Fibroblast of skin of abdomen (primary cell): ENCODE measurements at places on chromosomes 12 and 14.

DNA sequence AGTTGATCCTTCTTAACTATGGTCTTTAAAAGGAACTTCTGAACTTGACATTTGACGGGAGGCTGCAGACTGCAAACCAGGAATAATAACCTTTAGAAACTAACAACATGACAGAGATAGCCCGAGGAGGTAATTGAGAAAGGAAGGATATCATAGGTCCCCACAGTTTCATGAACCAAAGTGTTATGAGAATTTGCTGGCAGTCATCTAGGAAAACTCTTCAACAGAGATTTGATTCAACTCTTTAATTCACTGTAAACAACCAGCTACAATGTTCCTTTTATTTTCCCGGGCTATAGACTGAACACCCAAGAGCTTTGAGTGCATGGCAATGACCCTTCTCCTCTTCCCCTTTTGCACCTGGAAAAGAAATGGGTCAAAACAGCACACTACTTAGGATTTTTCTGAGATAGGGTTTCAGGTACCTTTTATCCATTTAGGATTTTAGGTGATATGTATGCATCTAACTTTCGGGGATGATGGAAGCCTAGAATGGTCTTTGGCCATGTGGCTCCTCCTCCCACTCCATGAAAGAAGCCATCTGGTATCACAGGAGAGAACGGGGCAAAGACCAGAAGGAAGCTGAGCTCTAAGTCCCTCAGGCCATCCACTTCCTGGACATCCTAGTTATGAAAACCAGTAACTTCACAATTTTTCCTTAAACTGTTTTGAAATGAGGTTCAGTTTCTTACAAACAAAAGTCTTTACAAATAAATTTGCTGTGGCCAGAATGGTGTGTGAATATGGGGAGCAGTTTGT is 23.0 kb downstream of the GLT8D2 start:
- DNase-seq: no peak

DNA sequence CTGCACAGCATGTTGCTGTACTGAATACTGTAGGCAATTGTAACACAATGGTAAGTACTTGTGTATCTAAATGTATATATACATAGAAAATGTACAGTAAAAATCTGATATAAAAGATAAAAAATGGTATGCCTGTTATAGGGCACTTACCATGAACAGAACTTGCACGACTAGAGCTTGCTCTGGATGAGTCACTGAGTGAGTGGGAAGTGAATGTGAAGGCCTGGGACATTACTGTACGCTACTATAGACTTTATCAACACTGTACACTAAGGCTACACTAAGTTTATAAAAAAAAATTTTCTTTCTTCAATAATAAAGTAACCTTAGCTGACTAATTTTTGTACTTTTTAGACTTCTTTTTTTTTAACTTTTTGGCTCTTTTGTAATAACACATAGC is 24.2 kb upstream of the NEDD1 start:
- peak; percentile 85 for DNase-seq

GRCh38 chr12:66602483-66603143 is 76.3 kb downstream of the GRIP1 start:
- no peak for DNase-seq

- no peak for DNase-seq
Observed at GRCh38 chr14:64818151-64818550, 61.6 kb downstream of the SPTB start.

DNA sequence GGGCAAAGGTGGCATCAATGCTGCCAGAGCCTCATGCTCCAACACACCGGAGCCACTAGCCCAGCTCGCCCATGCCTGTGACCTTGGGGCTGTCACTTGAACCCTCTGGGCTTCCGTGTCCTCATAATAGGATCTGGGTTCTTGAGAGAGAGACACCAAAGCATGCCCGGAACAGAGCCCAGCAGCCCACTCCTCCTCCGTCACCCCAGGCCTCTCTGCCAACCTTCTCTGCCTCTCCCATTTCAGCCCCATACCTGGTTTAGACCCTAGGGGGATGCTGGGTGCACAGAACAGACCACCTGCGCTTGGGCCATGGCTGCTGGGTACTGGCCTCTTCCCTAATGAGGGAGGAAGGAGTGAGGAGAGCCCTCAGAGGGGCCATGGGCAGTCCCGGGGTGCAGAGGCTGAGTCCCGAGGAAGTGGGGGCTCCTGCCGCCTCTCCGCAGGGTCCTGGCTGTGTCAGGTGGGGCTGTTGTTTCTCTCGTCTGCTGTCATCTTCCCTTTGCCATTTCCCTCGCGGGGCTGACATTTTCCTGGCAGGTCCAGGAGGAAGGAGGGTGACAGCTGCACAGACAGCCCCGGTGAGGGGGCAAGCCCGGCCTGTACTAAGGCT is 172.4 kb upstream of the RTL1 start:
- DNase-seq: no peak

- DNase-seq: peak; percentile 43
Observed at GRCh38 chr14:93332397-93332852, 411 bp downstream of the BTBD7 start.

- DNase-seq: no peak
Observed at GRCh38 chr12:593396-594270, 69.6 kb downstream of the NINJ2 start.

DNA sequence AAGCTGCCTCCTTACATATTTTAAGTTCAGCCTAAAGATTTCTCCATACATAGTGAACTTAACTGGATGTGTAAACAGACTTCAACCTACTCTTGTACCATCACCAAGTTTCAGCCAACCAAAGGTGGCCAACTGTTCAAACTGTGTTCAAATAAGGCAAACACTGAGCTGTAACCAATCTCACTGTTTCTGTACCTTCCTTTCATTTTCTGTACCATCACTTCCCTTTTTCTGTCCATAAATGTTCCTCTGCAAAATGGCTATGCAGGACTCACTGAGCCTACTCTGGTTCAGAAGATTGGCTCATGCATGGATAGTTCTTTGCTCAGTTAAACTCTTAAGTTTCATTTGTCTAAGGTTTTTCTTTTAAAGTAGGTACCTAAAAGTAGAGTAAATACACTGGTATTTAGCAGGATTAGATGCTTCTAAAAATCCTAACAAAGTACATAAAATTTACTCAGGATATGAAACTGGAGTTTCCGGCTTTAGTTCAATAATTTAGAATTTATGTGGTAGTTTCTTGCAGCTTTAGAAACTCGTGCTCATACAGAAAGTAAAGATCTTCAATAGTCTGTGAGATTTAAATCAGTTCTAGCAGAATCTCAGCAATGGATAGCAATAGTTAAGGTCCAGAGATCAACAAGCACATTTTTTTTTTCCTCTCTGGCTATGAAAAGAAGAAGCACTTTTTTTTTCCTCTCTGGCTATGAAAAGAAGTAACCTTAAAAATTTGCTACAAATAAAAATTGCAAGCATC is 282.0 kb upstream of the PPFIA2 start:
- DNase-seq: no peak

- no peak for DNase-seq
Observed at GRCh38 chr12:60977966-60978365, 1282.2 kb upstream of the USP15 start.

- no peak for DNase-seq
Observed at GRCh38 chr12:52179396-52179973, 12.3 kb downstream of the KRT80 start.

DNA sequence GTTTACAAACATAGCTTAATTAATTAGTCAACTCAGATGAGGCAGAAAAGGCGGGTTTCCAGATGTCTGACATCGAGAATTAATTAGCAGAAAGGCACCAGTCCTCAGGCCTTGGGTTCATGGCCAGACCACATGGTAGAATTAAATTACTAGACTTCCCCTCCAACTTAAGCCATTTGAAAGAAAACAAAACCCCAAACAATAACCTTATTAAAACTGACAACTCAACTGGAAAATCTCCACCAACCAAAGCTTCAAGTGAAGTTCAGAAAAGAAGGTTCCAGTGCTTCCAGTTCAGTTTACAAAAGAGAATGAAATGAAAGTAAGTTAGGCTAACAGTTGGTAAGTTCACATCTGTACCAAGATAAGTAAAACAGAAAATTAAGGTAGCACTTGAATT is 349.5 kb downstream of the GRIN2B start:
- DNase-seq: no peak

GRCh38 chr12:27982385-27982784 is 9.9 kb upstream of the PTHLH start:
- DNase-seq: peak; percentile 6

DNA sequence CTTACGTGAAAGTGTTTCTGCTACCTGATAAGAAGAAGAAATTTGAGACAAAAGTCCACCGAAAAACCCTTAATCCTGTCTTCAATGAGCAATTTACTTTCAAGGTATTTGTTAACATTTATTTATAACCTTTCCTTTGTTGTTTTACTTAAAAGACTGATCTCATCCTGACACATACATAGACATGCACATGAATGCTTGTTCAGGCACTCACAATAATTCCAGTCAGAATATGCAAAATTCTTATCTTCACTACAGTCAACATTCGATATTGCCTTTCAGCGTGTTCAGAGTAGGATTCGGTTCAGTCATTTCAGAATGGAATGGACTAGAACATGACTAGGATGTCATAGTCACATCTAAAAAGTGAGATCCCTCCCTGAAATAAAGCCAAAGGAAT is 394.6 kb downstream of the PAWR start:
- no peak for DNase-seq

DNA sequence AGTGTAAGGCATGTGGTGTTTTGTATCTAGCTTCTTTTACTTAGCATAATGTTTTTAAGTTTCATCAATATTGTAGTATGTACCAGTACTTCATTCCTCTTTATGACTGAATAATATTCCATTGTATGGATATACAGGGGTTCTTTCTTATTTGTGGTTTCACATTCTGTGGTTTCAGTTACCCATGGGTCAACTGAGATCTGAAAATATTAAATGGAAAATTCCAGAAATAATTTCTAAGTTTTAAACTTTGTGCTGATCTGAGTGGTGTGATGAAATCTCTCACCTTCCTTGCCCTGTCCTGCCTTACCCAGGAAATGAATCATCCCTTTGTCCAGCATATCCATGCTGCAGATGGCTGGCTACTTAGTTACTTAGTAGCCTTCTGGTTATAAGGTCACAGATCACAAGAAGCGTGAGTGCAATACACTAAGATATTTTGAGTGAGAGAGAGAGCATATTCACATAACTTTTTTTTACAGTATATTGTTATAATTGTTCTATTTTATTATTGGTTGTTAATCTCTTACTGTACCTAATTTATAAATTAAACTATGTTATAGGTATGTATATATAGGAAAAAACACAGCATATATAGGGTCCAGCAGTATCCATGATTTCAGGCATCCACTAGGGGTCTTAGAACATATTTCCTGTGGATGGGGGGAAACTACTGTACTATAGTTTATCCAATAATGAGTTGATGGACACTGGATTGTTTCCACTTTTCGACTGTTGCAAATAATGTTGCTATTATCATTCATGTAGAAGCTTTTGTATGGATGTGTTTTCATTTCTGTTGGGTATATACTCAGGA is 59.6 kb upstream of the LRTM2 start:
- no peak for DNase-seq

GRCh38 chr12:105443802-105444652 is 113.5 kb downstream of the C12orf75 start:
- DNase-seq: peak; percentile 64

- no peak for DNase-seq
Observed at GRCh38 chr12:95944108-95944704, 1.1 kb downstream of the AMDHD1 start.

GRCh38 chr12:34335819-34336262 is 313.5 kb downstream of the ALG10 start:
- DNase-seq: no peak

DNA sequence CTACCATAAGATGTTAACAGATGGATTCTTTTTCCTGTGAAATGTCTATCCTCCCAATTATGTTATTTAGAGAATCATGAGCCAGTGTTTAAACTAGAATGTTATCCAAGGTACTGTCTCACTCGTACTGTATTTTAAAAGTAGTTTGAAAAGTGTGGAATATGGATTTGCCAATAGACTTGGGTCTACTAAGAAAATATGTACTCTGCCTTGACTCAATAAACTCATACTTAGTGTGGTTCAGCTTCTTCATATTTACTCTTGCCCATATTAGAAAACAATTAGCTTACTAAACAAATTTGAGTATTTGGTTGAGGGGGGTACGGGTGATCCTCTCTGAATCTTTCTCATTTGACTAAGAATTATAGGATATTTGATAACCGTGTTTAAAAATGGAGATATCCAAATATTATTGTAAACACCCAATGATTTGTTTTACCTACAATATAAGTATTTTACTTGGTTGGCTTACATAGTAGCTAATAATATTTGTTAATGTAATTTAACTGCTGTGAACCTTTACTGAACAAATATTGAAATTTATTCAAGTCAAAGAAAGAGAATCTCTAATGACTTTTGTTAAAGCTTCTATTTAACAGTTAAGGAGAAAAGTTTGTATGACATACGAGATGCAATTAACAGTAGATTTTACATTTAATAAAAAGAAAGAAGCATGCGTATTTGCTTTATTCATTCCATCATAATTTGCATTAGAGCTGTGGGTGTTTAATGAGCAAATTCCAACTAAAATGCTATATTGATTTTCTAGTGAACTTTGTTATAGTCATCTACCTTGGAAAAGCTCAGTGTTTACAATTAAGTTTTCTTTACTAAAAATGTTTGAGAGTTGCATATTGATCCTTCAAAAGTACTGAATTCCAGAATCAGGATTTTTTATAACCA is 81.2 kb downstream of the MIPOL1 start:
- DNase-seq: no peak

DNA sequence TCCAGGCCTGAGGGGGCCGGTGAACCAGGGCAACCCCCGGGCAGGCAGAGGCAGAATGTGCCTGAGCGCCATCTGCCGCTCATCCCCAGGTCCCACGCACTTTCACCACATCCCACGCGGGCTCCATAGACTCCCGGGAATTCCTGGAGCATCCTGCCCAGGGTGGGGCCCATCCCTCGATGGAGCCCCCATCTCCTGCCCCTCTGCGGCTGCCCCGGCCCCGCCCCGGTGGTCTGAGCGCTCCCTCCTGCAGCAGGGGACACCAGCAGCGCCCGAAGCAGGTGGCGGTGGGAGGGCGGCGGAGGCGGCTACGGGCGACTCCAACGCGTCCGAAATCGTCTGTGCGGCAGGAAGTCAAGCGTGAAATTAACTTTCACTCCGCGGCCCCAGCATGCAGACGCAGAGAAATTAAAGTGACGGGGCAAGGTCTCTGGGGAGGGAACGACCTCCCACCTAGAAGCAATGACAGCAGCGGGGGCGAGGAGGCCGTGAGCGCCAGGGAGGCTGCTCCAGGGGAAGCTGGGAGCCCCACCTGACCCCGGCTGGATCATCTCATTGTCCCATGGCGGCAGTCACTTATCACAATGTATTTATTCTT is 122.2 kb downstream of the NCOR2 start:
- DNase-seq: no peak

GRCh38 chr14:73723797-73724661 is 9.8 kb upstream of the PNMA1 start:
- DNase-seq: peak; percentile 87

- DNase-seq: no peak
Observed at GRCh38 chr12:44143175-44143574, 307.3 kb downstream of the TMEM117 start.

GRCh38 chr14:45198551-45198950 is 54.5 kb downstream of the MIS18BP1 start:
- DNase-seq: peak; percentile 79
